Fibroblast of lung (primary cell): ENCODE measurements at places on chromosomes 16 and 17.
A peak's percentile ranks its signal among the peaks of the same experiment; 100 is the strongest.

- DNase-seq = no peak
Measured at GRCh38 chr16:11233727-11234376, 22.2 kb downstream of the SOCS1 start.

DNA sequence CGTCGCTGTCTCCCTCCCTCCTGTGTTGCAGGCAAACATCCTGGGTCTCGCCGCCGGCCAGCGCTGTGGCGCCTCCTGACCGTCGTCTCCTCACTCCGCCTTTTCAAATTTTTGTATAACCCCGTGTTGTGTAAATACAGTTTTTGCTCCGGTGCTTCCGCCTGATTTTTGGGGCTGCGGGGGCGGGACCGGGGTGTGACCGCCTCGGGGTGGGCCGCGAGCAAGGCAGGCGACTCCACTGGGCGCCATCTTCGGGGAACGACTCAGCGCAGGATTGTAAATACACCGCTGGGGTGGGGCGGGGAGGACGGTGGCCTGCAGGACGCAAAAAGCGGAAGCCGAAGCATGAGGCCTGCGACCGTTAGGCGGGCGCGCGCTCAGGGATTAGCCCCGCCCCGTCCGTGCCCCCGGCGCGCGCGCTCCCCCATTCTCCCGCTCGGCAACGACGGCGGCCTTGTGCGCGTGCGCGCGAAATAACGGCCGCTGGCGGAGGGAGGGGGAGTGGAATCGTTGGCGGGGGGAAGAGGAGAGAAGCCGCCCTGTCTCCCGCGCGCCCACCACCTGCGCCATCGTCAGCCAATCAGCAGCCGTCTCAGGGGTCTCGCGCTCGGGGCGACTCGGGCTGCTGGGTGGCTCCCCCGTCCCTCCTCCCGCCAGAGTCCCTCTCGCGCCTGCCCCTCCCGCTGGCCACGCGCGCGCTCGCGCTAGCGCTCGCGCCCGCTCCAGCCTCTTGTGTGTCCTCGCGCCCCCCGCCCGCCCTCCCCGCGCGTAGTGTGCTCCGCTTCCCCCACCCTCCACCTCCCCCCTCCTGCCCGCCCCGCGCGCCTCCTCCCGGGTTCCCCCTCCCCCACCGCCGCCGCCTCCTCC lies 864 bp upstream of the MAZ start:
- DNase-seq = peak; percentile 98

- DNase-seq = peak; percentile 38
Measured at GRCh38 chr17:17780922-17781590, 55.7 kb downstream of the SREBF1 start.

GRCh38 chr17:68351395-68351794 lies 60.1 kb downstream of the ARSG start:
- DNase-seq = peak; percentile 28

DNA sequence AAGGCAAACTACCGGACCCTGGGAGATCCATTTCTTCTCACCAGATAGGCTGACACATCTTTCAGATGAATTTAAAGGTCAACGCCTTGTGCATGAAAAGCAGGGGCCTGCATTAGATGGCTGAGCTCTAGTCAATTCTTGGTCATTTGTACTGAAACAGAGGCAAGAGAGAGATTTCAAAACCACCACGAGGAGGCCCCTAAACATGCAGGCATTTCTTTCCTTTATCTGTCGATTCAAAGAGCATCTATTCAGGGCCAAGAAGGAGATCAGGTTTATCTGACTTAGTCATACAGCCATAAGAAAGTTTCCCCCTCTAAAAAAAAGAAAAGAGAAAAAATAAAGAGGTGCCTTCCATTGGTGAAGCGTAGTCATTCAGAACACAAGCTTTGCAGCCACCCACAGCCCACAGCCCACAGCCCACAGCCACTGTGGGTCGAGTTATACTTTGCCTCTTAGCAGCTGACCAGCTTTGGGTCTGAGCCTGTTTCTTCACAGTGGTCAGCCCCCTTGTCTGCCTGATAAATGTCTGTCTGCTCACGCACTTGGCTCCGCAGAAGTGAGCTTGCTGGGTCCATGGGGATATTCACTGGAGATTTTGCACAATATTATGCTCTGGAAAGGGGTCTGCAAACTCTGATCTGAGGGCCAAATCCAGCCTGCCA lies 207.5 kb downstream of the CDH13 start:
- DNase-seq = peak; percentile 51

DNA sequence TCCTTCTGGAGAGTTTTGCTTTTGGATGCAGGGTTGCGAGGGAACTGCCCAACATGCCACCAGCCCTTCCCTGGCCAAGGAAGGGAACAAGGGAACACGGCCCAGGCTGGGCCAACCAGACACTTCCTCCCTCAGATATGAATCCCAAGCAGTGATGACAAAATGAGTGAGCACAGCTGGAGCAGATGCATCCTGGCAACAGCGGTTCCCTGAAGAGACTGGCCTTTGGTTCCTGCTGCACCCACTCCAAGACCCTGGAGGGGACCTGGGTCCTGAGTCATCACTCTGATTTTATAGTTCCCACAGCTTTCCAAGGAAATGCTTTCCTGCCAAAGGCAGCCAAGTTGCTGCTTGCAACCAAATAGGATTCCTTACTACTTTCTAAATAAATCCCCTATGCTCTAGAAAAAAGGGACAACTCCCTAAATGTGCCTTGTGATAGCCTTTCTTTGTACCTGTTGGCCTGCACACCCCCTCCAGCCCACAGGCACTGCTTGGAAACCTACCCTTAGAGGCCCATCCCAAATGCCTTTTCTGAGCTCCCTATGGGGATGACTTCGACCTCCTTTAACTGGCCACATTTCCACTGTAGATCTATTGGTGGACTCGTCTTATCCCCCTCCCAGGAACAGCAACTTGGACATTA lies 5.3 kb downstream of the ST3GAL2 start:
- peak; percentile 77 for DNase-seq

GRCh38 chr17:48994549-48995303 lies 2.5 kb upstream of the IGF2BP1 start:
- DNase-seq = no peak

- no peak for DNase-seq
Measured at GRCh38 chr17:311119-311782, 41.4 kb downstream of the RPH3AL start.

- DNase-seq = no peak
Measured at GRCh38 chr16:73226675-73227074, 178.7 kb upstream of the ZFHX3 start.

DNA sequence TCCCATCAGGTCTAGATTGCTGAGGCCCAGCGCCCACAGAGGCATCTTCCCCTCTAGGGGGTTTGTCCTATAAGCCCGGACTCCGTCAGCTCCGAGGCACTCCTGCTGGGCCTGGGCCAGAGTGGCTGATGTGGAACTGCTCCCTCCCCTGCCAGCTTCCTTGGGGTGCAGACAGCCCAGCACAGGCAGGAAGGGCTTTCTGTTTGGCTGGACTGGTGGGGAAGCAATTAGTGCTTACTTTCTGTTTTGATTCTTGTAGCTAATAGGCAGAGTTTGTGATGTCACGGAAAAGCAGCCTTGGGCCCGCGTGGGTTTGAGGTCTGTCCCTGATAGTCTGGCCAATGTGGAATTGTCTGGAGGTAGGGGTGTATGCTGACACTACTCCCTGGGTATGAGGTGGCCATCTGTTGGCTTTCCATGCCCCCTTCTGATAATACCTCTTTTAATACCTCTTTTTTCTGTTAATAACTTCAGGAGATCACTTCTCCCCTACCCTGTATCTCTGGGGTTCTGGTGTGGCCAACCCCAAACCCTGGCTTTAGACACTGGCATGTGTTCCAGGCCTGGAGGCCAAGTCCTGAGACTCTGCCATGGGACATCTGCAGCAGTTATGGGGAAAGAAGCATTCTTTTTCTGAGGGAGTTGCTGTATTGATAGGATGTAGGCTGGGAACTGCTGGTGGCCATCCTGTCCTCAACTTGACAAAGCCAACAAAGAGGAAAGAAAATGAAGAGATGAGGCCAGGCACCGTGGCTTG lies 190.9 kb downstream of the RAB11FIP4 start:
- peak; percentile 63 for DNase-seq

DNA sequence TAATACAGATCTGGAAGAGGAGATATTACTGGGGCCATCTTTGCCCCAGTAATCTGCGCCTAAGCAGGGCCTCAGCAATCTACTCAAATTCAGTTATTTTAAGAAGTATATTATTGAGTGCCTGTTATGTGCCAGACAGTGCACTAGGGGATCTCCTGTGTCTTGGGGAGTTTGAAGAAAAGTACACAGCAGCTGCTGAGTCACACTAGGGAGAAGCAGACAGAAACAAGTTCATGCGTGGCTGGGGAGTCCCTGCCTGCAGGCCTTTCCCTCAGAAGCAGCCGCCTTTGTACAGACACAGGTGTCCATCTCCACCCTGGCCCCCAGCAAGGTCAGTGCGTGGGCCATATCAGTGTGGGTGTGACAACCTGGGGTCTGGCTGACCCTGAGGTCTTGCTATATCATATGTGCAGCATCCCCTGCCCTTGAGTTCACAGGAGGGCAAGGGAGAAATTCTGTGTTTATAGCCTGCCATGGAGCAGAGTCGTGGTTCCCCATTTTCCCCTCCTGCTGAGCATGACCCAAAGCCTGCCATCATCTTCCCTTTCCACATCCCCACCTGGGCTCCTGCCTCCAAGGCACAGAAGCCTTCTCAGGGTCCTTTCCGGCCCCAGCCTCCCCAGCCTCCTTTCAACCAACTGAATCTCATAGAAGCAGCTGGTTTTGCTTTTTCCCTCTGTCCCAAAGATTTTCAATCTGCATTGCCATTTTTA lies 229.9 kb upstream of the SDK2 start:
- DNase-seq = no peak

- DNase-seq = no peak
Measured at GRCh38 chr16:83723244-83723643, 84.5 kb upstream of the HSBP1 start.

GRCh38 chr17:55421179-55421934 lies at the start of gene MMD:
MMD (minus strand) TSS chr17:55421835; CDS start chr17:55421695, 140 bp downstream.
- no peak for DNase-seq

GRCh38 chr16:15647294-15648014 lies 2.6 kb upstream of the NDE1 start:
- DNase-seq = no peak

DNA sequence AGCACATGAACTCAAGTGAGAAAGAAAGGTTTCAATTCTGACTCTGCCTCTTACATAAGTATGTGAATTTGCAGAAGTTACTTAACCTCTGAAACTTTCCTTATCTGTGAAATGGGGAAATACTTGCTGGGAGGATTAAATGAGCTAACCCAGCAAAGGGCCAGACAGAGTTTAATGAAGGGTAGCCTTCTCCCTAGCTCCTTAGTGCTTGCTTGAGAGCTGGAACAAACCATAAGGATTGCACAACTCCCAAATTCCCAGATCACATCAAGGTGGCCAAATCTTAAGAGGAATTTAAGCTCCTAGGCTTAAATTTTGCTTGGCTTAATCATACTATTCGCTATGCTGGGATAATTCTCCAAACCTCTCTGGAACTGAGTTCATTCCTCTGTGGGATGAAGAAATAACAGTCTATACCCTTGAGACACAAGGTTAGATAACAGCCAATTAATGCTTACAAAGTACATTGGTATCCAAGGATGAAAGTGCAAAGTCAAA lies 11.8 kb upstream of the WSB1 start:
- DNase-seq = peak; percentile 82

GRCh38 chr16:77841502-77841763 lies 53.1 kb downstream of the VAT1L start:
- no peak for DNase-seq

- DNase-seq = peak; percentile 77
Measured at GRCh38 chr17:62950067-62950466, 16.0 kb upstream of the TANC2 start.

DNA sequence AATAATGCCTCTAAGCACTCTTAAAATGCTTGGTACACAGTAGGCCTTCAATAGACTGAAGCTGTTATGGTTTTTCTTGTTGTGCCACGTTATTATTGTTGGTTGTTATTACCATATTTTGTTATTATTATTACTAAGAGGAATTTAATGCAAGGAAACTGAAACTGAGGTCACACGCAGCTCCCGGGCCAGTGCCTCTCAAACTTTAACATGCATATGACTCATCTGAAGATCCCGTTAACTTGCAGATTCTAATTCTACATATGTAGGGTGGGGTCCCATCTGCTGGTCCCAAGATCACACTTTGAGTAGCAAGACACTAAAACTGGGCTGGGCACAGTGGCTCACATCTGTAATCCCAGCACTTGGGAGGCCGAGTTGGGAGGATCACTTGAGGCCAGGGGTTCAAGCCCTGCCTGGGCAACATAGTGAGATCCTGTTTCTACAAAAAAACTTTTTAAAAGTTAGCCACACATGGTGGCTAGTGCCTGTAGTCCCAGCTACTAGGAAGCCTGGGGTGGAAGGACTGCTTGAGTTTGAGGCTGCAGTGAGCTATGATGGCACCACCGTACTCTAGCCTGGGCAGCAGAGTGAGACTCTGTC lies 888 bp downstream of the ACSM5 start:
- DNase-seq = no peak

DNA sequence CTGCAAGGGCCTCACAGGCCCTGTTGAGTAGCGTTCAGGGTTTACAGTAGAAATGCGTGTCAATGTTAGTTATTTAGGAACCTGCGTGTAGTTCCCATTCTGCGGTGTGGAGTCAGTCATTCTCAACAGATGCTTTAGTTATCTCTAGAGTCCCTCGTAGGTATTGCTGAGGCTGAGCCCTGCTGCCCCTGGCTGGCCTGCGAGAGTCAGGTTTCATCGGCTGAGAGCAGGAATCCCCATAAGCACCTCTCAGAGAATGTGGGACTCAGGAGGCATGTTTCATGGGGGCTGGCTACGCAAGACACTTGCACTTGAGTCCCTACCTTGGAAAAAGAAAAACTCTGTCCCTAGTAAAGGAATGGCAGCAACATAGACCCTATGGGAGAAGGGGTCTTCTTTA lies 347.5 kb upstream of the ASIC2 start:
- no peak for DNase-seq

GRCh38 chr17:17739388-17740066 lies 58.3 kb downstream of the RAI1 start:
- DNase-seq = peak; percentile 69

- no peak for DNase-seq
Measured at GRCh38 chr17:10370016-10370608, 2.7 kb downstream of the MYH13 start.

DNA sequence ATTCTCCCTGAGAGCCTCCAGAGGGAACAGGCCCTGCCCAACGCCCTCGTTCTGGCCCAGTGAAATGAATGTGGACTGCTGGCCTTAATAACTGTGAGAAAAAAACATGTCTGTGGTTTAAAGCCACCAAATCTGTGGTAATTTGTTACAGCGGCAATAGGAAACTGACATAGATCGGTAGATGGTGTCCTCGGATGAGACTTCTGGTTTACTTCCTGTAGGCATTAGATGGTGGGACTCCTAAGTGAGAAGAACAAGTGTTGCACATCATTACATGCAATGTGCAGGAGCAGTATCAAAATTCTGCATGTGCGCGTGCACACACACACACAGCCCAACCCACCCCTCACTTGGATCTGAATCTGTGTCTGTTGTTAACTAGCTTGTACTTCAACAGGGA lies 42.0 kb downstream of the CDK5R1 start:
- DNase-seq = no peak

GRCh38 chr17:16988749-16989229 lies 16.9 kb upstream of the TNFRSF13B start:
- DNase-seq = peak; percentile 17

- DNase-seq = peak; percentile 79
Measured at GRCh38 chr17:64694207-64694606, 32.1 kb upstream of the SMURF2 start.

- DNase-seq = no peak
Measured at GRCh38 chr17:75576661-75577060, 10.9 kb upstream of the MYO15B start.

- DNase-seq = no peak
Measured at GRCh38 chr16:80759419-80760162, 44.8 kb downstream of the CDYL2 start.

- no peak for DNase-seq
Measured at GRCh38 chr17:82303944-82304808, 13.2 kb downstream of the CD7 start.
